Activated CD4-positive, alpha-beta T cell treated with anti-CD3 and anti-CD28 coated beads, Interleukin-2, amount 50 U/mL, for 24 hours (primary cell): ENCODE measurements at places on chromosomes 2 and 18.

GRCh38 chr2:42105330-42106256, 57.8 kb downstream of the PKDCC start:
- peak; percentile 56 for DNase-seq

GRCh38 chr2:204483608-204484081, 61.6 kb upstream of the PARD3B start:
- DNase-seq, result no peak

DNA sequence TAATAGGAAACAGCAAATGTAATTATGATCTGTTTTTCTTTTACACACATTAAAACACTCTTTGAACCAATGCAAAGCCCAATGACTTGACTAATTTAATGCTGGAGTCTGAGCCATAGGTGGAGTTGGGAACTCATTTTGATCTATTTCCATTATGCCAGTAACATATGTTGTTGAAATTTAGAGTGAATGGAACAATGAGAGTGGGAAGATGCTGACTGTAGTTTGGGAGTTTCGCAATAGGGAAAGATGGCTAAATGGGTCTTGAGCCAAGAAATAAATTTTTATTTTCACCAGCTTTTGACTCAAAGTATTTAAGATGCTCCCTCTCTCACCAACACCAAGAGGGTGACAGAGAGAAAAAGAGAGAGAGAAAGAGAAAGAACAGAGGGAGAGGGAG, 246.7 kb downstream of the DLGAP1 start:
- no peak for DNase-seq

GRCh38 chr2:25174192-25174861, 5.9 kb upstream of the POMC start:
- no peak for DNase-seq

GRCh38 chr2:128807317-128807716, 488.6 kb upstream of the HS6ST1 start:
- DNase-seq, result no peak

- no peak for DNase-seq
These were observed 149.0 kb downstream of the PXDN start for GRCh38 chr2:1595274-1595673.

DNA sequence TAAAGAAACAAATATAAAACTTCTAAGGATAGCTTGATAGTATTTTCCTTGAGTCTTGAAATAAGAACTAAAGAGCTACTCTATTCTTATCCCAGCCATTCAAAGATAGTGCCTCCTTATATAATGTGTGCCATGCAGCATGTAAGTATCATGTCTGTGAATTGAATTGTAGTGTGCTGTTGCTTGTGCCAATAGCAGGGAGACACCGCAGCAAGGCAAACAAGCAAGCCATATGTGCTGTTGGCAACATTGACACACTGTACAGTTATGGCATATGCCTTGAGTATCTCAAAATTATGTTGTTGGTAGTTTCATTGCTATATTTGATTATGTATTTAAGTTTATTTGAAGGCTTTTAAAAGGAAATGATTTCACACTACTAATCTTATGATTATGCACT, 58.2 kb downstream of the ERBB4 start:
- DNase-seq, result no peak

GRCh38 chr2:127122361-127123027, 15.5 kb upstream of the BIN1 start:
- DNase-seq, result no peak

GRCh38 chr2:199303728-199304177, 154.0 kb downstream of the SATB2 start:
- no peak for DNase-seq

- no peak for DNase-seq
These were observed 445.1 kb upstream of the TRIB2 start for GRCh38 chr2:12271589-12271984.

GRCh38 chr2:50049267-50049666, 895.0 kb upstream of the FSHR start:
- DNase-seq, result no peak

GRCh38 chr18:13359210-13359609, 140.7 kb downstream of the LDLRAD4 start:
- DNase-seq, result no peak

- no peak for DNase-seq
These were observed 1139.4 kb upstream of the GYPC start for GRCh38 chr2:125516496-125517109.
